CD14-positive monocyte (primary cell): ENCODE measurements at places on chromosomes 1 and 21.

DNA sequence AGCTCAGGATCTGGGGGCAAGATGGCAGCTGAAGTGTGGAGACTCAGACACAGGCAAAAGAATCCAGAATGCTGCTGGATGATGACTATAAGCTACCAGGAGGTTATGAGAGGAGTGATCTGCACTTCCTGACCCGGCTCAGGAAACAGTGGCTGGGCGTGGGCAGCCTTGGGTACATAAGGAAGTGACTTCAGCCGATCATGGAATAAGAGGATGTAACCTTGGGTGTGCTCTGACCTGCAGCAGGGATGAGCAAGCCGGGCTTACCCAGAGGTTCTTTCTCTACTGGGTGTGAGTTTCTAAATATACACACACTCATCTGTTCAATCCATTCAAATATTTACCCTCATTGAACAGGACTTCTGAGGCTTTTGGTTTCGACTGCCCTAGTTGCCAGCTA is 62.7 kb downstream of the CD34 start:
- peak; percentile 92 for DNase-seq

DNA sequence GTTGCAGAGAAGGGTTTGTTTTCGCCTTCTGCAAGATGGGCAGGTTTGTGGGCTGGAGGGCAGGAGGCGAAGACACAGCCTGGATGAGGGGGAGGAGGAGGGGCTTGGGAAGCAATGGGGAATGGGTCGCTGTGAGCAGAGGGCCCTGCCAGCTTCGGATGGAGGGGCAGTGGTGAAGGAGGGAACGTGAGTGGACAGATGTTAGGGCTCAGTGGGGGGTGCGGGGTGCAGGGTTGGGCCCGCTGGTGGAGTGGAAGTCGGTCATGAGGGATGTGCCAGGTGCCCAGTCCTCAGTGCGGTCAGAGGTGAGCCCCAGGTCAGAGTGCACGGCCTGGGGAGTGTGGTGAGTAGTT is 55.5 kb upstream of the ABCG1 start:
- no peak for DNase-seq

GRCh38 chr1:38860454-38860795 is 853 bp upstream of the RRAGC start:
- no peak for DNase-seq

GRCh38 chr1:155017946-155018316 is 15.3 kb downstream of the ZBTB7B start:
- DNase-seq: no peak

GRCh38 chr1:31643976-31644559 is 608 bp downstream of the PEF1 start:
- peak; percentile 90 for DNase-seq

DNA sequence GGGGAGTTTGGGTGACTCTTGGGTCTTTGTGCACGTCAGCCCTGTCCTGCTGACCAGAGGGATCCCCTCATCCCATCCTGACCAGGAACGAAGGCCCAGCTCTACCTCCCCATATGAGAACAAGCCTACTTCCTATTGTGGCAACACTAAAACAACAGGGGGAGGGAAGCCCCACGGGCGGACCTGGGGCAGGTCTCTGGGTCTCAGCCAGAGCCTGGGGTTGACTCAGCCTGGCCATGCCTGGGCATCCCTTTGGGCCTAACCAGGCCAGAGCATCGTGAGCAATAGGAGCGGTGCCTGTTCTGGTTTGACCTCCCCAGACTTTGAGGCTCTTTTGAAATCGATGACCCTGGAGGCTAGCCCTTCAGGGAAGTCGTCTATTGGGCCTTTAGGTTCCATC is 16.8 kb downstream of the RPS6KA1 start:
- DNase-seq: peak; percentile 77

- peak; percentile 76 for DNase-seq
Observed at GRCh38 chr1:22976461-22977243, 4.0 kb upstream of the LACTBL1 start.

DNA sequence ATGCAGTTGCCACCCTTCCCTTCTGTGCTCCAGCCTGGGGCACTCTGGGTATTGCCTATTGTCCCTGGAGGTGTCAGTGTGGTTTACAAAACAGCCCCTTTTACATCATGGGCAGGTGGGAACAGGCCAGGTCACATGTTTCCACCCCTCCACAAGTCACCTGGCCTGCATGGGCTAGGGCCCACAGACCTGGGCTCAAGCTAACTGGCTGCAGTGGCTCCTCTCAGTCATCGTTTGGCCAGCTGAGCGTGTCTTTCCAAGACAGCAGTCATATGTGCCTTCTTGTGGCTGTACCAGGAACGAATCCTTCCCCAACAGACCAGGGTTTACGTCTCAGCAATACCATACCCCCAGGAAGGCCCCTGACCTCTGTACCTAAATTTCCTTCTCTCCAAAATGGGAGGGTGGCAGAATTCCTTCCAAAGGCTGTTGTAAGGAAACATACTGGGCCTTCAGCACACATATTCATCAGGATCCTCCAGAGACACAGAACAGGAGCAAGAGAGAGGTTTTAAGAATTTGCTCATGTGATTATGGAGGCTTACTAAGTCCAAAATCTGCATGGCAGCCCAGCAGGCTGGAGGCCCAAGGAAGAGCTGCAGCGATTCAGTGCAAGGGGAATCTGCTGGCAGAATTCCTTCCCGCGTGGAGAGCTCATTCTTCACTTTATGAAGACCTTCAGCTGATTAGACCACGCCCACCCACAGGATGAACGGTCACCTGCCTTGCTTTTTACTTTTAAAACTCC is 10.6 kb upstream of the TAS1R2 start:
- DNase-seq: no peak

DNA sequence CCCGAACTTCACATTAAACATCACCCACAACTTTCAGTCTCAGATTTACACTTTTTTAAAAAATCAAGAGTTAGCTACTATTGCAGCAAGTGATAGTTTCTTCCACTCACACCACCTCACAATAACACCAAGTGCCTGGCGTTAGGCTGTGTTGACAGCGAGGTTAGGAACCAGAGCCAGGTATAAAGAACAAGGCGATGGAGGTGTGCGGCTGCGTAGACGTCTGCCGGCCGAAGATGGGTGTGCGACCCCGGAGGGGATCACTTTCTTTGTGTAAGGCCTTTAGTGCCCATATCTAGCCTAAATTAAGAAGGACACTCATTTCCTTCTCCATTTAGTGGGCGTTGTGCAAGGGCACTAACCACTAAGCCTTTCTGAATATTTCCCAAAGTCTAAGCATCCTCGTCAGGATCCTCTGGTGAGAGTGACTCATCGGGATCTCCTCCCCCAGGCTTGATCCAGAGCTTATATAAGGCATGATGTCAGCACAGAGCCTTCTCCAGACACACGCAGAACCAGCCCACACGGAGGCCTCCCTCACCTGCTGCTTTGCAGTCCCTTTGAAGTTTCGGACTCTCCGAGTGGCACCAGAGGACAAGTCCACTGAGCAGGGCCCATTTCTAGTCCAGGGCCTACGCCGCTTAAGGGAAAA is 11.8 kb downstream of the NHLH2 start:
- peak; percentile 97 for DNase-seq

DNA sequence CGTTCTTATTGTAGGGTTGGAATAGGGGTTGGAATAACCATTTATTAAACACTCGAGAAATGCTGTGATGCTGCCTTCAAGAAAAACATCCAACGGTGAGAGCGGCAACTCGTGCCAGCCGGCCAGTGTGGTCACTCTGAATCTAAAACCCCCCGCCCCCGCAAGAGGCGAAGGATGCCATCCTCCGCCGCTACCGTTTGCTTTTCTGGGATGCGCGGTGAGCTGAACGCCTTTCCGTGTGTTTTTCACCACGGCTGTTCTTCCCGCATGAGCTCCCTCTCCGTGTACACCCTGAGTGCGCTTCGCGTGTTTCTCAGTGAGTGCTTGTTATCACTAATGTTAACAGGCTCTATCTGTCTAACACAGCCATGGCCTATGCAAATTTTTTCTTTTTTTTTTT is 42.0 kb upstream of the RIPK4 start:
- DNase-seq: no peak

- DNase-seq: no peak
Observed at GRCh38 chr1:174242856-174243255, 83.5 kb downstream of the RABGAP1L start.

- DNase-seq: no peak
Observed at GRCh38 chr1:7594714-7595295, 176.3 kb upstream of the VAMP3 start.

- DNase-seq: no peak
Observed at GRCh38 chr21:42269386-42269785, 45.8 kb downstream of the TFF3 start.

- DNase-seq: peak; percentile 17
Observed at GRCh38 chr1:93177991-93178390, 2.2 kb downstream of the TMED5 start.

DNA sequence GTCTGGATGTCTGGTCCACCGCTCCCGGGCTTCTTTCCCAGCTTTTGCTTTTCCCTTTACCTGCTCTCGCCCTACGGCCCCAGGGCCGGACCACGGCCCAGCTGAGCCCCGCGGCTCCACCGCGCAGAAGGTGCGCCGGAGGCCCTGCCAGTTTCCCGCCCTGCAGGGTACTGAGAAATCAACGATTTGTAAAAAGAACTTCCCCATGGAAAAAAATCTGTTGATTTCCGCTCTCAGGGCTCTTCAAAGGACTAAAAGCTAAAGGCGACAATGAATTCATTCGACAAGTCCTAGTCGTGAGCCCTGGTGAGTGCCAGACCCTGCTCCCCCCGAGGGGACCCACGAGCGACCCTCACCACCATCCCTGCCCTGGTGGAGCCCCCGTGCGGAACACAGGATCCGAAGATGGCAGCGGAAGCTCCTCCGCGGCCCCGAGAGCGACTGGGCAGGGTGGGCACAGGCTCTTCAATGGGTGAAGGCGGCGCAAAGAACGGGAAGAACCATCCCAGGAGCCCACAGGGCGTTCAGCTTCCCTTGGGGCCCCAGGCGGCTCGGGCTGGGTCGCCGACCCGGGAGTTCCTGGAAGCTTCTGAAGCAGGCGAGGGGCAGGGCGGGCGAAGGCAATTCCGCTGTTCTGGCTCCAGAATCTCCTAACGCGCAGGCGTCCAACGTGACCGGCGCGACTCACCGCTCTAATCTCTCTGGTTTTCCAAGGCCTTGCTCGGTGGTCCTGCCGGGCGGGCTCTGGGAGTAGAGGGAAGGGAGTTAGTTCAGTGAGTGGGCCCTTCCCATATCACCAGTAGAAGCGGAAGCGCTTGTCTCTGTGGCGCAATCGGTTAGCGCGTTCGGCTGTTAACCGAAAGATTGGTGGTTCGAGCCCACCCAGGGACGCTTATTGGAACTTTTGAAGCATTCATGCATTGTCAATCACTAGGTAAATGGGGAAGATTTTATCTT is 6.6 kb upstream of the RNU1-2 start:
- peak; percentile 48 for DNase-seq

GRCh38 chr21:36756527-36756926 is 57.6 kb downstream of the SIM2 start:
- no peak for DNase-seq

- DNase-seq: no peak
Observed at GRCh38 chr1:38179483-38179882, 132.9 kb upstream of the POU3F1 start.

GRCh38 chr21:33492571-33492970 is 1.1 kb upstream of the DNAJC28 start:
- DNase-seq: peak; percentile 60

DNA sequence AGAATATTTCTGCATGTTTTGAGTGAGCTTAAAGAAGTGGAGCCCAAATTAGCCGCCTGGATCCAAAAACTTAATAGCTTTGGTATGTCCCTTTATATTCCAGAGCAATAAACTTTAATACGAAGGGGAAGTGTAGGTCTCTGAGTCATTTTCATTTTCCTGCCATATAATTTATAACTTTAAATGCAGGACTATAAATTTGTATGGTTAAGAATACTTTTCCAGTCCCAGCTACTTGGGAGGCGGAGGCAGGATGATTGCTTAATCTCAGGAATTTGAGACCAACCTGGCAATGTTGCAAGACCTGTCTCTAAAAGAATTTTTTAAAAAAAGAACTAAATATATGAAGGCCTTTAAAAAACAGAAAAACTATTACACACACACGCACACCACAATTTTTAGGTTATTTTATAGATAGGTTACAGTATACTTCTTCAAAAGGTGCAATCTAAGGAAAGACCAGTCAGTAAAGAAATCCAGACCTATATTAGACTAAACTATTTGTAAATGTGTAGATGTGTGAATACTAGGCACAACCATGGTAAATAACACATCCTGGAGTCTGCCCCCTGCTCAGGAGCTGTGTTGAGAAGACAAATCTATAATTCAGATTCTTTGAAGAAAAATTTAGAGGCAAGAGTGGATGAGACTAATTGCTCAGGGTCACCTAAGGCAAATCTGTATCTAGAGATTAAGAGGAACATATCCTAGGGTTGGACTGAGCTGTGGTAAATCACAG is 80.3 kb downstream of the TTC3 start:
- no peak for DNase-seq

DNA sequence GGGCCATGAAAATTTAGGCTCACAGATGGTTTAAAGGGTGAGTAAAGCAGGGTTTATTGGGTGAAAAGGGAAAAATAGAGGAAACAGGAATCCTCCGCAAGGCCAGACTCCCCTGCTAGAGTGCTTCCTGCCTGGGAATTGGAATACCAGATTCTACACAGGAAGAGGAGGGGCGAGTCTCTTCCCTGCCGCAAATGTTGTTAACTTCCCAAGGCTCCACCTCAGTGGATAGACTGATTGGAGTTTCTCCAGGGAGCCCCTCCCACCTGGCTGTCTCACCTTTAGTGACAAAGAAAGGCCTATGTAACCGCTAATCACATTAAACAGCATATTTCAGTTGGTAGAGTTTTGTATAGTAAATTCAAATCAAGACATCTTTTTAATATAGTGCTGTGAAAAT is 1450.1 kb downstream of the KCNT2 start:
- no peak for DNase-seq

- DNase-seq: no peak
Observed at GRCh38 chr1:66271216-66271903, 262.6 kb upstream of the SGIP1 start.

- no peak for DNase-seq
Observed at GRCh38 chr1:160221089-160221488, 15.9 kb downstream of the PEA15 start.

DNA sequence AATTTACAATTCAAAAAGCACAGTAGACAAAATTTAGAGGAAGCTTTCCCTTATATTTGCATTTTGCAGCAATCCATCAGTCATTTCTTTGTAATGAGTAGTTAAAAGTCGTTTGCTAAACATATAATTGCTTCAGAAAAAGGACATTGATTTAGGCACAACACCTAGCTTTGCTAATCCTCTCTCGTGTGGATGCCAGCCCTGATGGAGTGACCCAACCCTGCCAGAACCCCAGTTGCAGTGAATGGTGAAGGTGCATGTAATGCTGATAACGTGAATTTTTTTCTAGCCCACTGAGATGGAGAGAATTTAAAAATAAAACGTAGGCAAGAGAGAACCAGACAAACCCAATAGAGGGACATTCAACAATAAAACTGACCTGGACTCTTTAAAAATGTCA is 263.4 kb downstream of the GRIK1 start:
- DNase-seq: no peak

DNA sequence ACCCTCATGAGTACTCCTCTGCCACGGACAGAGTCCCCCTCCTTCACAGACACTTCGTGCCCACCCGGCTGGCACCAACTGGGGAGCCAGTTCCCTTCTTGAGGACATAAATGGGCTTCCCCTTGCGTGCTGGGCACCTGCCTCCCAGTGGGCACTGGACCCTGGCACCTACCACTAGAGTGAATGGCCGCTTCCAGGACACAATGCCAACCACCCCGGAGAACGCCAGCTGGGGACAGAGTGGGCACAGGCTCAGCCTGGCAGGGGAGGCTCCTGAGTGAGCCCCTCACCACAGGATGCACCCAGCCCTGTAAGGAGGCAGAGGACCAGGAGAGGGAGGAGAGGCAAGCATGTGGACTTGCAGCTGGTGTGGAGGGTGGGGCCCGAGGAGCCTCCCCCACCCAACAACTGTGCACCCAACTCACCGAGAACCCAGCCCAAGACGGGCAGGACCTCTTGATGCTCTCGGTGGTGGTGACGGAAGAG is 1.0 kb downstream of the ENTREP3 start:
- no peak for DNase-seq
